ENCODE measurements at places on chromosomes 6 and 20.

DNA sequence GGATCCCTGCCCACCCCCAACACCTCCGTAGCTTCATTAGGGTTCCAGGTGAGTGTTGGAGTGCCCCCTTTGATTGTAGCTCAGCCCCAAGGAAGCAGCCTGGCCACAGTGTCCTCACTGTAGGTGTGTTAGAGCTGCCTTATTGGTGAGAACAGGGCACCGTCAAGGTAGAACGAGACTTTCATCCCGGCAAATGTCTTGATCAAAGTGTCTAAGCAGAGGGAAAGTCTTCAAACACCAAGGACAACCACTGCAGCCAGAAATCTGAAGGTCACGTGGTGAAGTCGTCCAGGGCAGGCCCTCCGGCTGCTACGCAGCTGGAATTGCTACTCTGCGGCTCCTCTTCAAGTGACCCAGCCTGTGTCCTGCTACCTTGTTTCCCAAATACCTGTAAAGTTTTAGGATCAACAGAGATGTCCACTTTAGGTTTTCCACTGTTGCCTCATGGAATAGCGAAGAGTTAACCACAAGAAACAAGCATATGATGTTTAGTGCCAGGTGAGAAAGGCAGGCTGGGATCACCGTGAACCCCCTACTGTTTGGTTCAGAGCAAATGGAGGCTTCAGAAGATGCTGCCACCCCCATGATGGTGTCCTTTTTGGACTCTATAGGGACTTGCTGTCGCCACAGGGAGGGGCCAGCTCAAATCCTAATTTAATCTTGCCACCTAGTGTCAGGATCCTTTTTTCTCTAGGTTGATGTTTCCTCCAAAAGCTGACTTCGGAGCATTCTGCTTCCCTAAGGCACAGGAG lies 1.7 kb upstream of the DLL1 start:
- DNase-seq: no peak

DNA sequence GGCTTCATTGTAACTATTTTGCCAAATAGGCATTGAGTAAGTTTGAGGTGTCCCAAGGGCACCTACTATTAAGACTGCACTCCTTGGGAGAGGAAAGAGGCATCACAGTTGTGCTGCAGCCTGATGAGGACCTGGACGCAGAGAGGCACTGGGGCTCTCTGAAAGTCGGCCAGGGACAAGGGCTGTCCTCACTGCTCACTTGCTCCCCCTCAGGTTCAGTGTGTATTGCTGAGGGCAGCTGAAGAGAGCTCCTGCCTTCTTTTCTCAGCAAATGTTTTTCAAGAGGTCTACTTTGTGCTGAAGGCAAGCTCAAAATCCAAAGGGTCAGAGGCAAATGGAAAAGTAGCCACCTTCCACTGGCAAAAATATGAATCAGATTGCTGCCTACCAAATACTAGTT lies 331.8 kb downstream of the RIMS1 start:
- peak; percentile 38 for DNase-seq

- DNase-seq: no peak
Observed at GRCh38 chr20:60097285-60097684, 139.1 kb downstream of the CDH26 start.

DNA sequence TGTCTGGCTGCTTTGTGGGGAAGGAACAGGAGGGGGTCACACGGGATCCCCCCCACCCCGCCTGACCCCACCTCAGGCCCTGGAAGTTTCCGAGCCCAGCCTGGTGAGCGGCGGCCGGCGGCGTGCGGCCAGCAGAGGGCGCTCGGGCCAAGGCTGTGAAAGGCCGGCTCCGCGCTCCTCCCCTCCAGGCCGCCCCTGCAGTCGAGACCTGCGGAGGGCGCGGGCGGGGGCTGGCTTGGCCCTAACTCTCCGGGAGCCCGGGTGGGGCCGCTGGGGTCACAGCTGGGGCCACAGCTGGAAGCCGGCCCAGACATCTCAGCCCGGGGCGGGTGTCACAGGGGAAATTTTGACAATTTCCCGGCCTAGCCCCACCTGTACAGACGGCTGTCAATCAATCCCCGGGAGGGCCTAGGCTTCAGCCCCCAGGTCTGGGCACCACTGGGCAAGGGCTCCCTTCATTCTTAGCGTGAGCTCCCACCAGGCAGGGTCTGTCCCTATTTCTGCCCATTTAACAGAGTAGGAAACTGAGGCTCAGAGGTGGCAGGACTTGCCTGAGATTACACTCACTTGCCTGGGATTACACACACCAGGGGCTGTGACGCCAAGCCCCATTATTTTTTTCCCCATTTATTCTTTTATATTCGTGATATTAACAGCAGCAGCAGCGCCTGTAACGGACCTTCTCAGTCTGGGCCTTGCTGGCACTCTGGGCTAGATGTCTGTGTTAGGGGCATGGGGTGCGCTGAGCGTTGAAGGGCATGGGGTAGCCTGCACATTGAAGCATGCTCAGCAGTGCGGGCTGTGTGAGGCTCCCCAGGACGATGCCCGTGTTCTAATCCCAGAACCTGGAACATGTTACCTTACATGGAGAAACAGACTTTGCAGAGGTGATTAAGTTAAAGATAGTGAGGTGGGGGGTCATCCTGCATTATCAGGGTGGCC lies 23.0 kb downstream of the ZBP1 start:
- DNase-seq: peak; percentile 17

DNA sequence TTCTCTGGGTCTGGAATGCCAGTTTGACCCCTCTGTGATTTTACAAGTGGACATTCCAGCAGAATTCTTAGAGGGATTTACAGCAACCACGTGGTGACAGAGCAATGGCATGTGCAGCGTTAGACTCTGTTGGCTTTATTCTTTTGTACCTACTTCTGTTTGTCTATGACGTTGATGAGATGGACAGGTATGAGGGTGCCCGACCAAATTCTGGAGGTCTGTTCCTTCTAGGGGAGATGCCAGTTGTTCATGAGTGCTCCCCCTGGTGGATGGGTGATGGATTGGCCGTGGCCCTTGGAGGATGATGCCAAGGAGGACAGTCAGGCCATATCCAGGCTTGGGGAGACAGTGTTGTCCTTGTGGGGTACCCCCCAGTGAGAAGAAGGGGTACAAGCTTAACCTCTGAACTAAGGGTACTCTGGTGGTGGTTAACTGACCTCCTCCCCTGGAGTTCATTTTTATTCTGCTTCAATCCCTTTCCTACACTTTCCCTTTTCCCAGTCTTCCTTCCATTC lies 198.6 kb downstream of the DTNBP1 start:
- DNase-seq: no peak

- DNase-seq: peak; percentile 48
Observed at GRCh38 chr6:100617633-100618350, 153.1 kb upstream of the SIM1 start.

All from IMR-90 (cell line).